Type B pancreatic cell (in vitro differentiated cells): ENCODE measurements at places on chromosomes 1 and 21. TPM values are rescaled to one million over a fixed set of nuclear protein-coding genes. Genes with fewer than 3 reads are reported as not detected.

DNA sequence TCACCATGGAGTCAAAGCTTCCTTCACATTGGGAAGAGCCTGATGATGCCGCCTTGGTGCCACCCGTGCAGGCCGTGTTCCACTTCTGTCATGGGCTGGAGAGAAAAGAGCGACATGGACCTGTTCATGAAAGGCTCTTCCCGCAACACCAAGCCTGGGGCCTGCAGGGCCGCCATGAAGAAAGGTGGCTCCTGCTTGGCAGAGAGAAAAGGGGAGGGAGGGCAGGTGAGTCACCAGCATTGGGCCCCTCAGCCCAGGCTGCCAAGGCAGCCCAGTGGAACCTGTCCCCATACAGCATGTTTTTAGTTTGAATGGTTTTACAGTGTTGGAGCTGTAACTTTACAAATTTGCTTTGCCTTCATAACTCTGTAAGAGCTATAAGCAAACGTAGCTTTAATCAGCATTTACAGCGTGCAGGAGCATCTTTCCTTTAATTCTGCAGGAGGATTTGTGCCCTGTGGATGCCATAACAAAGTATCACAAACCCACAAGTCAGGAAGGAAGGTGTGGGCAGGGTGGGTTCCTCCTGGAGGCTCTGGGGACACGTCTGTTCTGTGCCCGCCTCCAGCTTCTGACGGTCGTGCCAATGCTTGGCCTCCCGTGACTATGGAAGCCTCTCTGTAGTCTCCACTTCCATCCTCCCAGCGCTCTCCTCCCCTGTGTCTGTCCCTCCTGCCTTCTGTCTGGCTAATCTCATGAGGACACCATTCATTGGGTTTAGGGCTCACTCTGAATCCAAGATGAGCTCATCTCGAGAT lies 49.1 kb downstream of the RIPK4 start:
- no peak for DNase-seq
- no peak overlapping the region for H3K4me3 ChIP-seq
- H3K27ac ChIP-seq = no peak overlapping the region
- H3K4me1 ChIP-seq = peaks cover 40% of the 10 kb centered on the region
- H3K36me3 ChIP-seq = no peaks in the 10 kb centered on the region

DNA sequence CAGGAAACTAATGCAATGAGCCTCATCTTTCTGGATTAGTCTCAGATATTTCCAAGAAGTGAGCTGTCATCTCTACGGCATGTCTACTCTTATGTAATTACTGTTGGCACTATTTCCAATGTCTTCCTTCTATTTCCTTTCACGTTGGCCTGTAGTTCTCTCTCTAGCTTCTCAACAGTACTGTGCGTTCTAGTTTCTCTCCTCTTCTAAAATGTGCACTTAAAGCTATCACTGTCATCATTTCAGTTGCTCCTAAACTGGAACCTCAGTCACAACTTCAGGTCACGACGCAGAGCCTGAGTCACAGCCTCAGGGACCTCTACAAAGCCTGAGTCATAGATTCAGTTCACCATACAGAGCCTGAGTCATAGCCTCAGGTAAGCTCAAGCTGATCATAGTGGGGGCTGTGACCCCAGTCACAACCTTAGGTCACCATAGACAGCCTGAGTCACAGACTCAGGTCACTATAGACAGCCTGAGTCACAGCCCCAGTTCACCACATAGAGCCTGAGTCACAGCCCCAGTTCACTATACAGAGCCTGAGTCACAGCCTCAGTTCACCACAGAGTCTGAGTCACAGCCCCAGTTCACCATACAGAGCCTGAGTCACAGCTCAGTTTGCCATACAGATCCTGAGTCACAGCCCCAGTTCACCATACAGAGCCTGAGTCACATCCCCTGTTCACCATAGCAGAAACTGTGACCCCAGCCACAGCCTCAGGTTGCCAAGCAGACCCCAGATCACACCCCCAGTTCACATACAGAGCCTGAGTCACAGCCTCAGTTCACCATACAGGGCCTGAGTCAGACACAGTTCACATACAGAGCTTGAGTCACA lies 13.0 kb downstream of the WNT9A start:
- H3K4me1 ChIP-seq = peaks cover 8% of the 10 kb centered on the region
- DNase-seq = no peak
- no peak overlapping the region for H3K27ac ChIP-seq
- peaks cover 3% of the 10 kb centered on the region for H3K27me3 ChIP-seq
- no peak overlapping the region for H3K4me3 ChIP-seq
- H3K36me3 ChIP-seq = peaks cover 13% of the 10 kb centered on the region

DNA sequence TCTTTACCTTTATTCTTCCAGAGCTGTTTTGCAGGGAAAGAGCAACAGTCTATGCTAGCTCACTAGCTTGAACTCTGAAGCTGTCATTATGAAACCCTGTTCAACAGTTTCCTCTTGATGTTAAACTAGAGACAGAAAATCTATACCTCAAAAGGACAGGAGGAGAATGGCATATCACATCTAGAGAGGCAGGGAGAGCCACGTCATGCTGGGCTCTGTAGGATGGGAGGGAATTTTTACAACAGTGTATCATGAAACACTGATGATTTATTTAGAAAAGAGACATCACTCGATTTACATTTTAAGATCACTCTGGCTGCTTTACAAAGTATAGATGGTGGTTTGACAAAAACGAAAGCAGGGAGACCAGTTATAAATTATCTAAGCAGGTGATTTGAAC lies 224.9 kb upstream of the COA6 start:
- DNase-seq = no peak
- H3K36me3 ChIP-seq = no peaks in the 10 kb centered on the region
- peaks cover 24% of the 10 kb centered on the region for H3K27me3 ChIP-seq
- no peak overlapping the region for H3K4me3 ChIP-seq

The MAN1C1 gene
- total RNA-seq = 6.4 and 9.1 TPM in 2 replicates

The RAB3B gene
- total RNA-seq = 16.9 and 19.2 TPM in 2 replicates

GRCh38 chr1:89705901-89706699 lies 73.2 kb downstream of the LRRC8C start:
- no peaks in the 10 kb centered on the region for H3K27me3 ChIP-seq
- no peak for DNase-seq

GRCh38 chr1:46616277-46617107 lies at the start of gene MOB3C:
Gene MOB3C, minus strand, starts transcription at chr1:46616811. Its CDS starts 3,490 bp downstream, at chr1:46613321.
- peak within 1 kb of the TSS; percentile 90 for H3K4me3 ChIP-seq
- H3K4me1 ChIP-seq = peaks cover 13% of the 10 kb centered on the region
- peak within 1 kb of the TSS; percentile 73 for H3K27ac ChIP-seq
- DNase-seq = no peak

DNA sequence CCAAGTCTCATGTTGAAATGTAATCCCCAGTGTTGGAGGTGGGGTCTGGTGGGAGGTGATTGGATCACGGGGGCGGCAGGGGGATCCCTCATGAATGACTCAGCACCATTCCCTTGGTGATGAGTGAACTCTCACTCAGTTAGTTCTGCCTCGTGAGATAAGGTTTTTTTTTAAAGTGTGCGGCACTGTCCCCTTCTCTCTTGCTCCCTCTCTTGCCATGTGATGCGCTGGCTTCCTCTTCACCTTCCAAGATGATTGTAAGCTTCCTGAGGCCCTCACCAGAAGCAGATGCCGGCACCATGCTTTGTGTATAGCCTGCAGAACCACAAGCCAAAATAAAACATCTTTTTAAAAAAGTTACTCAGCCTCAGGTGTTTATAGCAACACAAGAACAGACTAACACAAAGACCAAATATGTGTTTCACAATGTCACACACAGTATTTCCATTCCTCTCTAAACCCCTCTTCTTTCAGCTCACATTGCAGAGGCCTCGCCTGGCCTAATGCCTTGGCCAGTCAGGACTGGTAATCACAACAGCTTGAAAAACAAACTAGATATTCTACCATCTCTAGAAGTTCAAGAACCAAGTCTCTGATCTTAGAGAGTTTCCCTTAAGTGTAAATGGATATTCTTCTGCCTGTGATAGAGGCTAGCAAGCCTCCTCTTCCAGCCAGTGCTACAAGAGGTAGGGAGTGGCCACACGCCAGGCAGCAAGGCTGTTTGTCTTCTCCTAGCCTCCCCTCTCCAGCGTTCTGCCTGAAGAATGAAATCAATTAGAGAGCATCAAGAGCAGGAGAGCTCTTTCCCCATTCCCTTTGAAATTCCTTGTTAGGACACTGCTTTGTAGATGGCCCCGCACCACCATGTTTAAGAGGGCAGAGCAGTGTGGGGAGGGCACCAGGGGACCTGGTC lies 19.6 kb upstream of the RAP1A start:
- H3K4me1 ChIP-seq = no peaks in the 10 kb centered on the region
- H3K4me3 ChIP-seq = no peak overlapping the region
- no peak overlapping the region for H3K27ac ChIP-seq
- H3K27me3 ChIP-seq = peaks cover 4% of the 10 kb centered on the region

The PLA2G2D gene
- not detected in 2 replicates for total RNA-seq

- H3K4me3 ChIP-seq = no peak overlapping the region
- no peak for DNase-seq
These were observed 112.5 kb upstream of the F3 start for GRCh38 chr1:94654031-94654430.

The LAD1 gene
- 41.2 and 79.5 TPM in 2 replicates for total RNA-seq
